Neuronal stem cell (in vitro differentiated cells): ENCODE measurements at places on chromosomes 4 and X.

- DNase-seq, result no peak
Measured at GRCh38 chrX:13579661-13580060, 10.3 kb downstream of the EGFL6 start.

- DNase-seq, result no peak
Measured at GRCh38 chrX:331151-331824, 12.7 kb upstream of the GTPBP6 start.

DNA sequence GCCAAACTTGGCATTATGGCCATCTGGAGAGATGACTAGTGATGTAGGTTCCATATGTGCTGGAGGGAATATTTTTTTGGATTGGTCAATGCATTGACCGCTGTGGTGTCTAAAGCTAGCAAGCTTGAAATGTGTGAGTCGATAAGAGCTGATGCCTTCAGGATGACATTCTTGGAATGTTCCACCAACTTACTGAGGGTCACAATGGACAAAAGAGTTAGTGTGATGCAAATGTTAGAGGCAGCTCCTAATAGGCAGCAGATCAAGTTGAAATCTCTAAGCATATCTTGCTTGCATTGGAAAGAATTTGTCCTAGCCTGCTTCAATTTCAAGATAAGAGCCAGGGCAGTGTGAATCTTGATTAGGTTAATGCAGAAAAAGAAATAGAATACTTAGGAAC lies 210.4 kb upstream of the AFF2 start:
- DNase-seq, result no peak

DNA sequence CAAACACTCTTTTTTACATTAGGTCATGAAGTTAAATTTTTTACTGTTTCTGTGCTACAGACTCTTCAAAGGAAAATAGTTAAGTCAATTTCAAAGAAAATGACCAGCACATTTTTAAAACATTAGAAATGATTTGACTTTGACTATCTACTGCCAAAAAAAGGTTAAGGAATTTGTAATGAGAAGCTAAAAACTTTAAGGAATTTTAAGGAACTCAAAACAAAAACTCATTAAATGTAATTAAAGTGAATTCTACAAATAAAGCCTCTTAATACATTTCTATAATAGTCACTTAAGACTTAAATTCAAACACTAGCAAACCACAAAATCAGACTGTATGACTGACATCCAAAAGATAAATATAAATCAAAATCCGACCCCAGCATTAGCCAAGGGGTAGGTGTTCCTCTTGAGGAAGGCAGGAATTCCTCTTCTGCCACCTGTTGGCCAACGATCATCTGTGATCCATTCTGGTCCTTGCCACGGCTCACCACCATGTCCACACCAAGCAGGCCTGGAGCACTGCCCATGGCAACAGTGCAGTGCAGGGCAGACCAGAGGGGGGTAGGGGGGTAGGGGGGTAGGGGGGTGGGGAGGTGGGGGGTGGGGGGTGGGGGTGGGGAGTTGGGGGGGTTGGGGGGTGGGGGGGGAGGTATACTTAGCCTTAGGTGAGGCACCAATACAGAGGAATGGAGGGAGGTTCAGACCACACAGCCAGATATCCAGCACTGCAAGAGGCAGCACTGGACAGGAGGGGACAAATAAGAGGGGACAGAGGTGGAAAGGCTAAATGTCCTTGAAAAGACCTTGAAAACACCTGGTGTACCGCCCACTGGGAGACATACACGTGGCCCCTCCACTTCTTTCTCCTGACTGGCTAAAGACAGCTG lies 287.4 kb downstream of the CHIC1 start:
- no peak for DNase-seq
